HT-29 (cell line): ENCODE measurements at places on chromosomes 6 and 20. TPM values are rescaled to one million over a fixed set of nuclear protein-coding genes. Genes with fewer than 3 reads are reported as not detected.

Gene PRDM1
- total RNA-seq: 1.4 TPM in 1 of 2 replicates, not detected in the other

GRCh38 chr6:113147544-113147943, 709.6 kb upstream of the MARCKS start:
- no peak for DNase-seq

DNA sequence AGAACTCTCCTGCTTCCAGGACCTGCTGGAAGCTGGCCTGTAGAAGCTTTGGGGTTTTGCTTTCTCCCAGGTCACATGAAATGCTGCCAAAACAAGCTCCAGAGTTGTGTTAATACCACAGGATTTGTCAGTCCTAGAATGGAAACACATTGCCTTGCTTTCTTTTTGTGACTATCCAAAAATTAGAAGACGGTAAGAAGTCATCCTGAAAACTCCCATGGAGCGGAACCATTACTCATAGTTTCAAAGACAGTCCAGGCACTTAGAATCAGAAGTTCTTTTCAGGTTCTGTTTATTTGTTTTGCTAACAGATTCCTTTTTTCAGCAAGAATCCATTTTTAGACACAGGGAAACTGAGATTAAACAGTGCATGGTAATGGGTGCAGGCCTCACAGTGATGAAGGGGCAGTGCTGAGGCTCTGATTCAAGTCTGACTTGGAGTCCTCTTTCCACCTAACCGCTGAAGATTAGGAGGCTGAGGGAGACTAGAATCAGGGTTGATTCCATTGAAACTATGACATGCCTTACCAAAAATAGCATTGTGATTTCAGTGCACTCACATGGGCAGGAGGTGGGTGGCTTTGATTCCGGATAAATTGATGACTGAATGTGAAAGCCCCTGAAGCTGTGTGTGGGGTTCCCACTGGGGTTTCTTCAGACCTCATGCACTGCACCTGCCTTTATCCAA, 72.2 kb upstream of the NAA20 start:
- DNase-seq: no peak

GRCh38 chr6:139917951-139918630, 543.6 kb upstream of the CITED2 start:
- DNase-seq: no peak

Gene FBXL4
- 3.4 and 4.7 TPM in 2 replicates for total RNA-seq

Gene KCNK17
- 0.13 TPM in 1 of 2 replicates, not detected in the other for total RNA-seq

GRCh38 chr6:36345681-36346466, 9.2 kb upstream of the BNIP5 start:
- DNase-seq: no peak

DNA sequence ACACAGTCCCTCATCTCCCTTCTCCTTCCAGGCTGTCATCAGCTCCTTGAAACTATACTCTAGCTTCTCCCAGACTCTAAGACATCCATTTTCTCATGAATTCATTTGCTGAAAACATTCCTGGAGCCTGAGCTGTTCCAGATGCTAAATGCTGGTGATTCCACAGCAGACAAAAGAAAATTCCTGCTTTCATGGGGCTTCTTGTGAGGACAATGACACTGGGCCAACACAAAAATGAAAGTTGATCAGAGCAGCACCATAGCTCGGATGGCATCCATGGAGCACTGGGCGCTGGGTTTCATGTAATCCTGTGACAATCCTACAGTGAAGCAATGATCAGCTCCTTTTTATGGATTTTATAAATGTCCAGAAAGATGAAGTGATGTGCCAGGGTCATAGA, 47.4 kb upstream of the STX16 start:
- DNase-seq: no peak

Gene ULBP3
- total RNA-seq: 8.4 and 8.7 TPM in 2 replicates

Gene HLA-DOA
- 0.03 and 0.23 TPM in 2 replicates for total RNA-seq

DNA sequence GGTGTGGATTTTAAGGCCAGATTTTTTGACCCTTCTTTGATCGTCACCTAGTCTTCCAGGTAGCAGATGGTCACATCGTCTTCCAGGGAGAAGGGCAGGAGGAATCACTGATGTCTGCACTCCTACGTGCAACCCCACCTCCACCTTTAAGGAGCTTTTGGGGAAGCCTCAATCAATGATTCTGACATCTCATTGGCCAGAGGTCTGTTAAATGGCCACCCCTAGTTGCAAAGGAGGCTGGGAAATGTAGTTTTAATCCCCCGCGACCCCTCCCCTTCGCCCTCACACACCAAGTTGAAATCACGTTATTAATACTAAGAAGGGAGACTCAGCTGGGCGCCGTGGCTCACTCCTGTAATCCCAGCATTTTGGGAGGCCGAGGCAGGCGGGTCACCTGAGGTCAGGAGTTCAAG, 151.4 kb downstream of the BCAS1 start:
- no peak for DNase-seq

DNA sequence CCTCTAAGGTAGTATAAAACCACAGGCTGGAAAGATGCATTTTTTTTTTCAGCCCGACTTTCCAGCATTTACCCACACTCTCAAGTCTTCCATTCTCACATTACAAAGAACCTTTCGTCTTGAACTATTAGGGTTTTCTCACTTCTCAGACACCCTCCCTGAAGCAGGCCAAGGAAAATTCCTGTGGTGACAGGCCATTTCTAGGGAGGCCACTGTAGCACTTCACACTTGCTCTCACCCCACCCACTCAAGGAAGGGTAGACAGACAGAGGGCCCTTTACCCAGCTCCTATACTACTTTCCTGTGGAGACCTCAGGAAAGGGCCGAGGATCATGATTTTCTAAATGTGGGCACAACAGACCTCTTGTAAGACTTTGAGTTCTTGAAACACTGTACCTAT, 27.7 kb downstream of the KCNS1 start:
- no peak for DNase-seq

- DNase-seq: no peak
Measured at GRCh38 chr6:144912474-144912873, 627.3 kb downstream of the UTRN start.

Gene IL20RA
- 7.9 and 16.7 TPM in 2 replicates for total RNA-seq

- DNase-seq: peak; percentile 54
Measured at GRCh38 chr6:55866128-55866527, 9.3 kb downstream of the BMP5 start.

Gene COL10A1
- not detected in 2 replicates for total RNA-seq

DNA sequence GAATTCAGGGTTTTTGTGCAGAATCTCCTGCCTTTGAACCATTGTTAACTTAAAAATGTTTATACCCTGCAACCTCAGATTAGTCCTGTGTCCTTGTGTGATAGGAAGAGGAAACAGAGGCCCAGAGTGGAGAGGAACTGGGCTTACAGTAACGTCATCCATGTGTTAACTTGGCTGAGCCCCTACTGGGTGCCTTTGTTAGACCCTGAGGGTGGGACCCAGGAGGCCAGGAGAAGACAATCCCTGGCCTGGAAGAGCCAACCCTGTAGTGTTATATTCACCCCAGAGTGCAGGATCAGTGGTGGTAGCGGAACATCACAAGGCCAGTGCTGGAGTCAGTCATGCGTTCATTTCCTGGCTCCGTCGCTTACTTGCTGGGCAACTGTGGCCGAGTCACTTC, 10.6 kb downstream of the MYLK2 start:
- DNase-seq: no peak

Gene SLC32A1
- not detected in 2 replicates for total RNA-seq

Gene CBLN4
- not detected in 2 replicates for total RNA-seq

DNA sequence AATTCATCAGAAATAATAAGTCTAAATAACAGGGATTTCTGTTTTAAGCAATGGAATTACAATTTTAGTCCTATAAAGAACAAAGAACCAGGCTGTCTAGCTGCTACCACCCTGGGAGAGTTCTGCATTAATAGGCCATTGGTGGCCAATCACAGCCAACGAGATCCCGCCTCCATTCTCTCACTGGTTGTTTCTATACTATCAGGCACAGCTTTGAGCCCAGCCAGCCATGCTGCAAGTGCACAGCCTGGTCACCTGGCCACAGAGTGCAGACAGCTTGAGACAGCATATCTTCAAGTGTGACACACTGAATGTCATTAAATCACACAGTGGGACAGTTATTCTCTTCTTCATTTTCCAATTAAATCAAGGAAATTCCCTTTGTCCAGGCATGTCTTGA, 16.1 kb upstream of the RAB22A start:
- DNase-seq: peak; percentile 61

Gene SYCP2
- 0.69 and 1.7 TPM in 2 replicates for total RNA-seq

Gene RAET1L
- 1.2 and 1.5 TPM in 2 replicates for total RNA-seq

Gene WFDC12
- total RNA-seq: not detected in 2 replicates

- DNase-seq: no peak
Measured at GRCh38 chr6:77228279-77228678, 235.0 kb downstream of the HTR1B start.

- DNase-seq: no peak
Measured at GRCh38 chr6:155054491-155055250, 59.6 kb downstream of the TIAM2 start.

Gene PLCB4
- total RNA-seq: 0.21 and 0.46 TPM in 2 replicates

DNA sequence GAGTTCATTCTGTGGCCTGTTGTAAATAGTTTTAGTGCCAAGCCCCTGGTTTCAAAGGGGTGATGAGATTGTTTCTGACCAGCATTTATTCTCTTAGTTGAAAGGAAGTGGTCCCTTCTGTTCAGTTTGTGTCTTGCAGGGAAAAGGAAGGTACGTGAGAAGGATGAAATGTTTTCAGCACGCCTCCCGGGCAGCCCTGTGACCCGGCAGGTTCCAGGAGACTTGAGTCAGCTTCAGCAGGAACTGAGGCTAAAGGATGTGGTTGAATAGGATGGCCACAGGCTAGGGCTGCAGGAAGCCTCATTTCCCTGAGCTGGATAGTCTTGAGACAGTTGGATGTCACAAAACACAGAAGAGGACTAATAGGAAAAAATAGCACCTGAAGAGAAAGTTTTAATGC, 132.4 kb upstream of the SYNDIG1 start:
- DNase-seq: no peak

- DNase-seq: no peak
Measured at GRCh38 chr20:3739054-3739925, 6.8 kb downstream of the HSPA12B start.

- no peak for DNase-seq
Measured at GRCh38 chr6:87210979-87211378, 55.6 kb downstream of the ZNF292 start.

Gene GNRH2
- not detected in 2 replicates for total RNA-seq

DNA sequence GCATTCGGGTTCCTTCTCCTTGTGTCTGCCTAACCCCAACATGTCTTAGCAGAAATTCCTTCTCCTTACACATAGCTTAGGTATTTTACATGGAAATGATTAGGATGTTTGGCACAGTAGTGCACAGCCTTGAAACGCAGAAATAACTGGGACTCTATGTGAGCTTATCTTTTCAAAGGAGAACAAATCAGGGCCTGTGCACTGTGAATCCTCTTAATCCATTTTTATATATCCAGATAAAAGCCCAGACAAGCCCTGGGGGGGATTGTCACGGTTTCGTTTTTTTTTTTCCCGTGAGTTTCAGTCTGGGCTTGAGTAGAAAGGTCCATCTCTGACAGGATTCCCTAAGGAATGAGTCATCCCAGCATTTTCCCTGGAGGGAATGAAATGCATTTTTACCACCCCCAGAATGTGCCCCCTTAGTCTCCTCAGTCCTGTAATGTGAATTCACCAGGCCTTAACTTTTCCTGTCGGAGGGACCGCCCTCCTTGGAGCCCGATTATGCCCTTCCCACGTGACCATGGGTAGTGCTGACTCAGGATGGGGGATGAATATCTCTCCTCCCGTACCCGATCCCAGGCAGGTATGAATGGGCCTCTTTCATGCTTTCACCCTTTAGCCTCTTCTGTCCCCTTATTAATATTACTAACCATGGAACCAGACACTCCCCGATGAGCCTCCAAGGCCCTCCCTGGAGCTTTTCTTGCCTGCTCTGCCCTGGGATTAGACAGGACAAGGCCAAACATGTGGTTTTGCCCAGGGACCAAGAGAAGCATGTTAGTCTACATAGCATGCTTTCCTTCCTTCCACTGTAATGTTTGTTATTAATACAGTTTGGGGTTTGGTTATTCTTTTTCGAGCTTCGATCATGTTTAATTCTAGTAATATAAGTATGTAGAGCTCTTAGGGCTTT, 23.9 kb upstream of the NAA20 start:
- DNase-seq: peak; percentile 28

GRCh38 chr6:115733426-115733825, 327.3 kb downstream of the FRK start:
- DNase-seq: no peak

Gene OPN5
- not detected in 2 replicates for total RNA-seq
